ENCODE measurements at places on chromosomes 13 and 19.

DNA sequence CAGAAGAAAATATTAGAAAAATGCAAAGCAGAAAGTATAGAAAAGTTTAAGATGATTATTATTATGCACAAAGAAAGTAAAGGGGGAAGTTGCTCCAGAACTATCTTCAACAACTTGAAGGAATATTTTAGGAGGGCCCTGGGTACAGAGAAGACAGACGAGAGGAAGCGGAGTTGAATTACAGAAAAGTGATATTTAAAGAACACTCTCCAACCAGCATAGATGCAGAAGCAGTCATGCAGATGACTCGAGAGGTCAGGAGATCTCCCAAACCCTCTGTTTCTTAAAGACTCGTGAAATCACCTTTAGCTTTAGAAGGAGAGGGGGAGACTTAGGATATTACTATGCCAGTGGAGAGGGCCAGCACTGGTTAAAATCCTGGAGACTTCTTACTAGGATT lies 8.5 kb upstream of the SHISA2 start:
- no peak for DNase-seq

DNA sequence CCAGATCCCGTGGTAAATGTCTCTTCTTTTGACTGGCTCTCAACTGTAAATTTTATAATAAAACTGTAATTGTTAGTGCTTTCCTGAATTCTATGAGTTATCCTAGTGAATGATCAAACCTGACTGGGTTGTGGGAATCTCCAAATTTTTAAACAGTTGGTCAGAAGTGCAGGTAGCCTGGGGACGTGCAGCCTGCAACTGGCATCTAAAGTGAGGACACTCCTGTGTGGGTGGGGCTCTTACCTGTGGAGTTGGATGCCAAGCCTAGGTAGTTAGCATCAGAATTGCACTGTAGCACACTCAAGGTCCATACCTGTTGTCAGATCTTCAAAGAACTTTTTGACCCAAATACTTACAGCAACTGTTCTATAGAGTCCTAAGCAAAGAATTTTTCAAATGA lies 207.1 kb upstream of the NBEA start:
- DNase-seq = no peak

DNA sequence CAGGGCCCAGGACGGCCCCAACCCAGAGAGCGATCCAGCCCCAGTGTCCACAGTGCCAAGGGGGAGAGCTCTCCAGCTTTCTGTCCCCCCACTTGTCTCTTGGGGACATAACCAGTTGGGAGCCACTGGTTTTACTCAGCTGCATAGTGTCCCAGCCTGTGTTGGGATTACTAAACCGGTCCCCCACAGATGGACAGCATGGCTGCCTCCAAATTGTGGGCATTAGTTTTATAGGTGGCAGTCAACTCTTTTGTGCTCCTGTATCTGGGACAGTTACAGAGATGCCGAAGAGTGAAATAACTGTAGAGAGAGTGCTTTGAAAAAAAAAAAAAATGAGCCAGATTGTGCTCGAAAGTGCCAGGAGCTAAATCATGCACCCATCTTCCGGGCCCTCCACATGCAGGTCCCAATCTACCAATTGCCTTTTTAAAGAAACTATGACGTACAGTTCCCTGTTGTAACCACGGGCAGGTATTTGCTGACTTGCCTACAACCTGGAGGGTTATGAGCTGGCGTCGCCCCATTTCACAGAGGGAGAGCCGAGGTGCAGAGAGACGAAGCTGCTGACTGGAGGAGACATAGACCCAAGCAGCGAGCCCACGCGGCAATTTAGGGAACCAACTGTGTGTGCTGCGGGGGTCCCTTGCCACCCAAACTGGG lies 2.4 kb upstream of the NFIC start:
- no peak for DNase-seq

DNA sequence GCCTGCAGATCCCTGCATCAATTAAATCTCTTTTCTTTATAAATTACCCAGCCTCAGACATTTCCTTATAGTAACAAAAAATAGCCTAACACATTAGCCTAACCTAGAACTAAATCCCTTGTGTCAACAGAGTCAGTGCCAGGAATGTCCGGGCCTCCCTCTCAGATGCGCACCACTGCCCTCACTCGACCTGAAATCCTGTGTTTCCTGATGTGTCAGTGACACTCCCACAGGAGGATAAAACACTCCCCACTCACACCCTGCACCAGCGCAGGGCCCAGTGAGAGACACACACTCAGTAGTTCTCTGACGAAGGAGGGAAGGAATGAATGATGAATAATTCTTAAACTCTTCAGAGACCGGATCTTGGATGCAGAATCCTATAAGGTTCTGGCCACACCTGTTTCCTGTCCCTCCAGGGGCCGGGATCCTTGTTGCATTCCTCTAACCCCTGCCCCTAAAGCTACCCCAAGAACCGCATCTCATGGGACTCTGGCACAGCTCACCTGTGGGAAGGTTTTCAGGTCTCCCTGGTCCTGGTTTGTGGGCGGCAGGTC lies 3.1 kb downstream of the CEACAM3 start:
- DNase-seq = no peak

DNA sequence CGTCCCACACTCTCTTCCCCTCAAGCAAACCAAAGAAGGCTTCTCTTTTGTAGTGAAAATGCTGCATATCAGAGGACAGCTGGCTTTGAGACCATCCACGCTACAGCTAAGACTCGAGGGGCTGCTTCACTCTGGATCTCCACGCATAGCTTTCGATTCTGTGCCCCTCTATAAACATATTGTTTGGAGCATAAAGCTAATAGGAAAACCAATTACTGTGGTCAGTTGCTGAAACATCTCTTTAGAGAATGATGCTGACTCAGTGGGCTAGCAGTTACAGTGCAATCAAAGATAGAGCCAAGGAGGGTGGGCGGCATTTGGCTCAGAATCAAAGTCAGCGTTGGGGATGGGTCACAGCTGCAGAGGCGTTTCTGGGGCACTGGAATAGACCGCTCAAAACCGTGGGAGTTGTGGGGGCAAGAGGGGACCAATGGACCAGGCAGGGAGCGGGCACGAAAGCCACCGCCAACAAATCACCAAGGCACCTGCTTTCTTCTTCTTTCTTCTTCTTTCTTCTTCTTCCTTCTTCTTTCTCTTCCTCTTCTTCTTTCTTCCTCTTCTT lies 76.7 kb downstream of the RASL11A start:
- DNase-seq = no peak

- no peak for DNase-seq
Observed at GRCh38 chr19:14786421-14786851, 8.1 kb upstream of the ADGRE2 start.

- no peak for DNase-seq
Observed at GRCh38 chr13:79405501-79405830, 589 bp downstream of the RBM26 start.

- DNase-seq = no peak
Observed at GRCh38 chr13:27133889-27134288, 37.7 kb downstream of the USP12 start.

DNA sequence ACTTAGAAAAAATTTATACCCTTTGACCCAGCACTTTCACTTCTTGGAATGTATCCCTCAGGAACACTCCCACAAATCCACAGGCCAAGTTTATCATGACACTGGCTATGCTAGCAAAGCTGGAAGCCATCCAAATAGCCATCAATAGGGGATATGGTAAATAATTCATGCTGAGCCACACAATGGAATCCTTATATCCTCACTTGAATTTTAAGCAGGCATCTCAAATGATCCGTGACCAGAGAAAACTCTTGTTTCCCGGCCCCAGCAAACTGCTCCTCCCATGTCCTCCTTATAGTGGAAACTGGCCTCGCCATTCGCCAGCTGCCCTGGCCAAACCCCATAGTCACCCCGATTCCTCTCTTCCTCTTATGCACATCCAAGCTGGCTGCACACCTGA lies 37.6 kb downstream of the GRIK5 start:
- DNase-seq = peak; percentile 89

DNA sequence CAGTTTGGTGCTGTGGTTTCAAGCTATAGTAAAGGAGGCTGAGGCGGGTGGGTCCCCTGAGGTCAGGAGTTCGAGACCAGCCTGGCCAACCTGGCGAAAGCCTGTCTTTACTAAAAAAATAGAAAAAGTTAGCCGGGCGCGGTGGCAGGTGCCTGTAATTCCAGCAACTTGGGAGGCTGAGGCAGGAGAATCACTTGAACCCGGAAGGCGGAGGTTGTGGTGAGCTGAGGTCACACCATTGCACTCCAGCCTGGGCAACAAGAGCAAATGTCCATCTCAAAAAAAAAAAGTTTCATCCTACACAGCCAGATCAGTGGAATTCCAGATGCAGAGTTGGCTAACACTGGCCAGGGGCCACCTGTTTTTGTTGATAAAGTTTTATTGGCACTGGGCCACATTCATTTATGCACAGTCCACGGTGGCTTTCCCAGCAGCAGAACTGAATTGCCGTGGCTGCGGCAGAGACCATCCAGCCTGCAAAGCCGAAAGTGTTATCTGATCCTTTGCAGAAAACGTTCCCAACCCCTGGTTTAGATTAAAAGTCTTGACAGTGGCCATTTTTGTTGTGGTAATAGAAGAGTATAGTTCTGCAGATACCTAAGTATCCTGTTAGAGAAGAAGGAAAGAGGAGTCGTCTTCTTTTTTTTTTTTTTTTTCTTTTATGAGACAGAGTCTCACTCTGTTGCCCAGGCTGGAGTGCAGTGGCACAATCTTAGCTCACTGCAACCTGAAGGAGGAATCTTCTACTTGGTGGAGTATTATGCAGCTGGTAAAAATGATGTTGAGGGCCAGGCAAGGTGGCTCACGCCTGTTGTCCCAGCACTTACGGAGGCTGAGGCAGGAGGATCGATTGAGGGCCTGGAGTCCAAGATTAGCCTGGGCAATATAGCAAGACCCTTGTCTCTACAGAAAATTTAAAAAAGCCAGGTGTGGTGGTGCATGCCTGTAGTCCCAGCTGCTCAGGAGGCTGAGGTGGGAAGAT lies 8.7 kb downstream of the NCLN start:
- no peak for DNase-seq

DNA sequence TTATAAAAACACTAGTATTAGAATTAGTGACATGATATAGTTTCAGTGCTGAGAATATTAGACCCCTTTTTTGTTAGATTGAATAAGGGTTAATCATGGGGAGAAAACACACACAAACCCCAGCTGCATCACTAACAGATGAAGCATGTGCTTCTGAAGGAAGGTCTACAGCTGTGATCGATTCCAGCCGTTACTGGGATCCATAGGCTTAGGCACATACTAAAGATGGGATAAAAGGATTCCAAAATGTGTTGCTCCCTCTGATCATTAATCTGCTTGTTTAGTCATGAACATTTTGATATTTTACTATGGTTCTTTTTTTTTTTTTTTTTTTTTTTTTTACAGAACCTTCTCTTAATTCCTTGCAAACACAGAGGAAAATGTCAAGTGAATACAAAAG lies 1591.3 kb downstream of the EFNB2 start:
- DNase-seq = no peak

- no peak for DNase-seq
Observed at GRCh38 chr13:21318891-21319532, 140.1 kb downstream of the ZDHHC20 start.

- DNase-seq = no peak
Observed at GRCh38 chr13:103289681-103290080, 223.5 kb upstream of the SLC10A2 start.

GRCh38 chr13:73283636-73284035 lies 224.8 kb downstream of the KLF5 start:
- no peak for DNase-seq

DNA sequence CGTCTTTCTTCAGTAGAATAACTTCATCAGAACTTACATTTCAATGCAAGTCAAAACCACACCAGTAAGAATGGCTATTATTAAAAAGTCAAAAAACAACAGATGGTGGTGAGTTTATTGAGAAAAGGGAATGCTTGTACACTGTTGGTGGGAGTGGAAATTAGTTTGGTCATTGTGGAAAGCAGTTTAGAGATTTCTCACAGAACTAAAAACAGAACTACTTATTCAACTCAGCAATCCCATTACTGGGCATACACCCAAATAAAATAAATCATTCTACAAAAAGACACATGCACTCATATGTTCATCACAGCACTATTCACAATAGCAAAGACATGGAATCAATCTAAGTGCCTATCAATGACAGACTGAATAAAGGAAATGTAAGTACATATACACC lies 231.2 kb downstream of the NHLRC3 start:
- no peak for DNase-seq

DNA sequence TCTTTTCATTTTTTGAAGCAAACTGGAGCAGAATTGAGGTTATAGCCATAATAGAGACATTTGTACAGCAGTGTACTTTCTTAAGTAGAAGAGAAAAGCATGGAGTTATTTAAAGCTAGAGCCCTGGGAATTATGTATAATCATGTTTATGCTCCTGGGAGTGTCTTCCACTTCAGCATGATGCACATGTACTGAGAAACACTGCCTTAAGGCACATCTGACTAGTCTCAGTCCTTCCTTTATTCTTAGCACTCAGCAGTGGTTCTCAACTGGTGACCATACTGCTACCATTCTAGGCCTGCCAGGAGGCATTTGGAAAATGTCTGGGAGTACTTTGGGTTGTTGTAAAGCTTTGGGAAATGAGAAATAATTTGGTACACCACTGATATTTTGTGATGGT lies 45.8 kb downstream of the VWA8 start:
- no peak for DNase-seq

GRCh38 chr13:26685606-26686005 lies 75.0 kb downstream of the GPR12 start:
- no peak for DNase-seq

DNA sequence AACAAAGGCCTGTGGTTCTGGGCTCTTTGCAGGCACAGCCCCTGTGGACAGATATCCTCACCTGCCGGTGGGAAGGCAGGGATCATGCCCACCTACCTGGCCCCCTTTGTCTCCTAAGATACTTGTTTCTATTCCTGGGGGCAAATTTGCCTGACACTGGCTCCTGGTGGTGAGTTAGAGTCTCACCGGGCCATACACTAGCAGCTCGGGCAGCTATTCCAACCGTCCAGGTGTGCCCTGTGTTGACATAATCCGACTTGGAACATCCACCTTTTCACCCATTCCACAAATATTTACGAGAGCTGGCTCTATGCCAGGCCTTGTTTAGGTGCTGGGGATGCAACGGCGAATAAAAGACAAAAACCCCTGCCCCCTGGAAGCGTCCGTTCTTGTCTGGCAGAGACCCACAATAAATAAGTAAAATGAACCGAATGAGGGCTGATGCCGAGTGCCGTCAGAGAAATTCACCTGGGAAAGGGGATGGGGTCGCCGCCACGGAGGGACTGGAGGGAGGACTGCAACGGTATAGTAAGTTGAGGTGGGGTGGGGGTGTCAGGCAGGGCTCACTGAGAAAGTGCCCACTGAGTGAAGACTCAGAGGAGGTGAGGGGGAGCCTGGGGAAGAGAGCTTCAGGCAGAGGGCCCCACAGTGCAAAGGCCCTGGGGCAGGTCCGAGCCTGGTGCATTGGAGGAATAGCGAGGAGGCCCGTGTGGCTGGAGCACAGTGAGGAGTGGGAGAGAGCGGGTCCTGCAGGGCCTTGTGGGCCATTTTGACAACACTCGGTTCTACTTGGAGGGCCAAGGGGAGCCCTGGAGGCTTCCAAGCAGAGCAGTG lies 43.2 kb upstream of the RANBP3 start:
- DNase-seq = peak; percentile 32

Measured in NCI-H1105 (cell line).